ENCODE measurements at places on chromosomes 7 and 10.

DNA sequence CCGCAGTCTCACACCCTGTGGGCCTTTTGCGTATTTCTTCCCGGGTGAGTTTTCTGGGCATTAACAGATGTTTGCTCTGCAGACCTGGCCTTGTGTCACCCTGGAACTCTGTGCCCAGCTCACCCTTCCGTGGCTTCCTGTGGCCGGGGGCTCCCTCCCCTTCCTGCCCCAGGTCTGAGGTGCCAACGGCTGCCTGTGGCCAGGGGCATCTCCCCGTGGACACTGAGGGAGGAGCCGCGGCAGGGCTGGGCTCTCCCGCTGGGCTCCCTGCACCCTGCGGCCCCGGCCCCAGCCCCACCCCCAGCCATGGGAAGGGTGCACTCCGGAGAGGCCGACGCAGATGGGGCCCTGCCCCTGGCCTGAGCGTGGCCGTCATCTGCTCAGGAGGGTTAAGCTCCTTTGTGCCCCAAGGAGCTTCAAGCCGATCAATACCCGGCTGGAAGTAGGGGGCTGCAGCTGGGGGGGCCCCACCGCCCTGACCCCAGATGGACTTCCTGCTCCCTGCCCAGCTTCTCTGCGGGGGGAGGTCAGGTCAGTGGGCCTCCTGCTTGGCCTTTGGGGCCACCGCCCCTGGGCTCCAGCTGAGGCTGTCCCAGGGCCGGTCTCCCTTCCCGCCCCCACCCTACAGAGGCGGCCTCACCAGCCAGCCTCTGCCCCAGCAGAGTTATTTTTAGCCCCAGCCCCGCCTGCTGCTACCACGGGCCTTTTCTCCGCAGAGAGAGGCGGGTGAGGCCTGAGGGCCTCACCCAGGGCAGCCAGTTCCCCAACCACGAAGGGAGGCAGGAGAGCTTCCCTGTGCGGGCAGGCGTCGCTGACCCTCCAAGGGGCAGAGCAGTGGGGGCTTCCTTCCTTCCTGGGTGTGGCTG is 24.2 kb downstream of the PWWP2B start:
- no peak for DNase-seq

GRCh38 chr7:139482662-139483466 is 609 bp downstream of the KLRG2 start:
- no peak for DNase-seq

DNA sequence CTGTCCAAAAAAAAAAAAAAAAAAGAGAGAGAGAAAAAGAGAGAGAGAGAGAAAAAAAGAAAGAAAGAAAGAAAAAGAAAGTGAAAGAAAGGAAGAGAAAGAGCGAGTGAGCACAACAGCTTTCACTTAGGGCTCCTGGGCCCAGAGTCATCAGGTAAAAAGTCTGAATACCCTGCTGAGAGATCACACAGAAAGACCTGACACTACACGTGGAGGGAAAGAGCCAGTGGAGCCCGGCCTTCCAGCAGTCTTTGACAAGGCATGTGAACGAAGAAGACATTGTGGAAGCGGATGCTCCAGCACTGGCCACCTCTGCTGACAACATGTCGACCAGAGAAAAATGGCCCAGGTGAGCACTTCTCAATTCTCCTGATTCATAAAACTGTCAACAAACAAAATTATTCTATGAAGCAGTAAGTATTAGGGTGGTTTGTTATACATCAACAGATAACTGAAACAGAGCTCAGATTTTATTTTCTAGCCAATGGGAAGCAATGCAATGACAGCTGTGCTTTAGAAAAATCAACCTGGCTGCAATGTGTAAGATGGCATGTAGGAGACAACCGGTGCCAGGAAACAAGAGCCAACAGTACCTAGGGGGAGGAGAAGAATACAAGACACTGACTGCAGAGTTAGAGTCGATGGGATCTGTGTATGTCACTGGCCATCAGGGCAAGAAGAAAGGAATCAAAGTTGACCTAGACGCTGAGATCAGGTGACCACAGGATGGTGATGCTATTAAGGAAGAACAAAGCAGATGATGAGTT is 4.4 kb downstream of the RNF216 start:
- peak; percentile 22 for DNase-seq

GRCh38 chr7:105337529-105337928 is 51.2 kb downstream of the SRPK2 start:
- peak; percentile 89 for DNase-seq

DNA sequence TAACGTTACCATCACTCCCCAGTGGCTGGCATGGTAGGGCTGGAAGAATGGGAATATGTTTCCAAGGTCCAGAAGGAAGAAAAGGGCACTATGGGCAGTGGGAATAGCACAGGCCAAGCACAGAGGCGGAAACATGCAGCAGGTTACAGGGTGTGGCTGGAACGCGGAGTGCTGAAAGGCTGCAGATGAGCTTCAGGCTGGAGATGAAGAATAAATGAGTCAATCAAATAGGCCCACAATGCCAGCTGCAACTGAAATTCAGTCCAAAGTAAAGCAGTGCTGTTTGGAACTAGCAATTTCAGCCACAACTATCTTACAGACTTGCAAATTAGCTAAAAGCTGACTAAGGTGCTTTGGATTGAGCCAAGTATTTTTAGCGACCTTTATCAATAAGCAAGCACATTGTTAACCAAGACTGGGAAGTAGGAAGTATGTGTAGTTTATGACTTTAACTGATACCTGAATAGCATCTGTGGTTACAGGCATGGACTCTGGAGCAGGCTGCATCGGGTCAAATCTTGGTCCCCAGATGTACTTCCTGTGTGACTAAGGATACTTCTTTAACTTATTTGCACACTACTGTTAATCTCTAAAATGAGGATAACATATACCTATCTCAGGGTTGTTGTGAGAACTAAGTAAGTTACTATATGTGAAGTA is 77.5 kb upstream of the CTTNBP2 start:
- DNase-seq, result no peak
